ENCODE measurements at places on chromosomes 16 and 17.

- DNase-seq, result no peak
Observed at GRCh38 chr17:15654886-15655561, 29.1 kb downstream of the TRIM16 start.

DNA sequence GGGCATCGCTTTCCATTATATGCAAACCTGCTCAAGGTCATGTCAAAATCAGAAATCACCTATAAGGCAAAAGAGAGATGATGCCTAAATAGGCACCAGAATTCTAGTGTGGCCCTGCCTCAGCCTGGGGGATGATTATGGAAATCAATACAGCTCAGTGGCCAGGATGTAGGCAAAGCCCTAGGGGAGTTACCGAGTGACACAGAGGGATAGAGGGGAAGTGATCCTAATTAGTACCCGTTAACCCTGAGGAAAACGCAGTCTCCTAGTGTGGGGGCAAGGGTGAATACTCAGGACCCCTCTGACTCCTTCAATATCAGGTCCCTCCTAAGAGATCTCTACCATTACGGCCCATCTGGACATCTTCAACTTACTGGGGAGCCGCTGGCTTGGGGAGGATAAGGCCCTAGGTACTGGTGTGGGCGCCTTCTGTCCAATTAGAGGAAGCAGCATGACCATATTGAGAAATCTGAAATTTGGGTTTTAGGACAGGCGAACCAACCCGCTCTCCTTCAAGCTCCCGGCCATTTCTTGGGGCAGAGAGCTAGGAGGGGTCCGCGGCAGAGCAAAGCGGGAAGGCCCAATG, 725 bp downstream of the NT5C3B start:
- no peak for DNase-seq

GRCh38 chr16:84198401-84198800, 7.4 kb downstream of the ADAD2 start:
- DNase-seq, result no peak

DNA sequence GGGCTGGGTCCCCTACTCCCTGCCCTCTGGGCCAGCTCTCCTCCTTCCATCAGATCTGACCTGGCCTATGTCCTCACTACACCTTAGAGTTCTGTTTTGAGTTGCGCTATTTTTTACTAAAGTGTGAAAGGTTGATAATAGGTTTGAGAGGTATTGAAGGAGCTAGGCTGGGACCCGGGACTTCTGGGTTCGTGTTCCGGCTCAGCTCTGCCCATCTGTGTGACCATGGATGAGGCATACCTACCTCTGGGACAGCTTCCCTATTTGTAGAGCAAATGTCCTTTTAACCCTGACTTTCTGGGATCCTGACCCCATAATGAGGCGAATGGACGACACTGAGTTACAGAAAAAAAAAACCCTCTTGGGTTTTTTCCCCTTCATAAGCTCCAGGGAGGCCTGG, 36.0 kb downstream of the IL21R start:
- DNase-seq, result no peak

DNA sequence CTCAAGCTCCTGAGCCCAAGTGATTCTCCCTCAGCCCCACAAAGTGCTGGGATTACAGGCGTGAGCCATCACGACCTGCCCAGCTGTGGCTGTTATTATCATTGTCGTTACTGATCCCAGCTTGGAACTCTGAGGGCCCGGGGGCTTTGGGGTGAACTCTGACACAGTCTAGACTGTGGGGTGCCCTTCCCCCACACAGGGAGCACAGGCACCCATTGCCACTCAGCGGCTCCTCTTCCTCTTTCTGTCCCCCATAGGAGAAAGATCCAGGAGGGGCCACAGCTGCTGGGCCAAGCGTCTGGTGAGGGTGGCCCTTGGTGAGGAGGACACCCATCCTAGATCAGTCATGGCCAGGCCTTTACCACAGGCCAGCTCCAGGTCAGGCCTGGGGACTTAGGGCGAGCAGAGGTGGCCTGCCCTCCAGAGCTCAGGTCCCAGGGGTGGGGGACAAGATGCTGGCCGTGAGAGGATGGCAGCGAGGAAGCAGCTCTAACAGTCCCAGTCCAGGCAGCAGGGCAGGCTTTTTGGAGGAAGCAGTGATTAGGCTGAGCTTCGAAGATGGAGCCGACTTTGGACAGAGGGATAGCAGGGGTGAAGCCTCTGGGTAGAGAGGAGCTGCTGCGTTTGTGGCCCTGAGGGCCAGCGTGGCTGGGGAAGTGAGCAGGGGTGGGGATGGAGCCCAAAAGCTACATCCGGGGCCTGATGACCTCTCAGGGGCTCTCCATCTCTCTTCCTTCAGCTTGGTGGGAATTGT, 24.7 kb downstream of the TMEM235 start:
- no peak for DNase-seq

DNA sequence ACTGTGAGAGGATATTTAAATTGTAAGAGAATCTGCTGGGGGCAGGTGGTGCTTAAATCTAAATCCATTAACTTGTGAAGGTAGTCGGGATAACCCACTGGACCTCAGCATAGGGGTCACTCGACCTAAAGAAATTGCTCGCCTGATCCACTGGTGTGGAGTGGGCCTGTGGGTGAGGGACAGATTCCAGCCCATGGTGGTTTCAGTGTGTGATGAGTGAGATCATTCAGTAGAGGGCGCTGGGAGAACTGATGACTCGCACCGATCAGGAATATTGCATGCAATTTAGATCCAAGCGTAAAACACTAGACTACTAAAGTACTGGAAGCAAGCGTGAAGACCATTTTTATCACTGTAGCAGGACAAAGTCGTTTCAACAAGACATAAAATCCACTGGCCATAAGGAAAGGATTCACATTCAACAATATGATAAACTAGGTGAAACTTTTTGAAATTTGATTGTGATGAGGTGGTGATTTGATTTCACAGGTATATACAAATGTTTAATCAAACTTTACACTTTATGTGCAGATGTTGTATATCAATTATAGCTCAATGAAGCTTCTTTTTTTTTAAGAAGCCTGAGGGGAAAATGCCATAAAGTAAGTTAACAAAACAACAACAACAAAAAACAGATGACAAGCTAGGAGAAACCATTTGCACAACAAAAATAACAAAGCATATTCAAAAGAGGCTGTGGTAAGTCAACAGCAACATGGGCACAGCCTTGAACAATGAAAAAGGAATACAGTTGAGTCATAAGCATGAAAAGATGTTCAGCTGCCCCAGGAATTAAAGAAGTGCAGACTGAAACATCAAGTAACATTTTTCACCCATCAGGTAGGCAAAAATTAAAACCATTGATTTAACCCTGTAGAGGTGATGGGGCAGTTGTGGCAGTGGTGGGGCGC, 7.5 kb upstream of the TMEM170A start:
- DNase-seq, result peak; percentile 48

GRCh38 chr17:39549747-39550573, 57.8 kb downstream of the NEUROD2 start:
- DNase-seq, result no peak

DNA sequence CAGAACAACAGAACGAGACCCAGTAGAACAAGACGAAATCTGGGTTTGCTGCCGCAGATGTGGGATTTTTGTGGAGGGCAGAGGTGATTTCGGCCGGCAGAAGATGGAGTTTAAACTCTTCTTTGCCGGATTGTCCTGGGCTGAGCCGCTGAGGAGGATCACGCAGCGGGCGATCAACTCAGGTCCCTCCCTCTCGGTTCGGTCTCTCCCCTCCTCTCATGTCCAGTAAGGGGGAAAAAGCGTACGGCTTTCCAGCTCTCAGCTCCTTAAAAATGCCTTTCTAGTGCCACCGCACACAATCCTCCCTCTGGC, 2.5 kb downstream of the PHF12 start:
- no peak for DNase-seq

DNA sequence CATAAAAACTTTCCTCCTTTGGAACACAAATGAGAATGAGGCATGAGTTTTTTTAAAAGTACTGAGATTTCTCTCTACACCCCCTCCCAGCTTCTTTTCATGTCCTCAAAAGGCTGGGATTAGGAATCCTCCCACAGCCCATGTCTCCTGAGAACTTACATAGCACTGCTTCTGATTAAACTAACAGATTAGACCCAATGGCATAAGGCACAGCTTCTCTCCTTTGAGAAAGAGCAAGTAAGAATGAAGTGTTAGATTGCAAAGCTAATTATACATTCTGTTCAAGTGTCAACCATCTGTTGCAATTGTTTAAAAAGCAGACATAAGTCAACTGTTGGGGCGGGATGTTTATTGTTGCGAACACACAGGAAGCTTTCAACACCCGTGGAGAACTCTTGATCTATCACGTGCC, 715.1 kb downstream of the CDH11 start:
- DNase-seq, result no peak

- DNase-seq, result no peak
Observed at GRCh38 chr17:69761011-69761410, 314.0 kb upstream of the KCNJ16 start.

- DNase-seq, result no peak
Observed at GRCh38 chr17:12536472-12536871, 129.2 kb upstream of the MYOCD start.

DNA sequence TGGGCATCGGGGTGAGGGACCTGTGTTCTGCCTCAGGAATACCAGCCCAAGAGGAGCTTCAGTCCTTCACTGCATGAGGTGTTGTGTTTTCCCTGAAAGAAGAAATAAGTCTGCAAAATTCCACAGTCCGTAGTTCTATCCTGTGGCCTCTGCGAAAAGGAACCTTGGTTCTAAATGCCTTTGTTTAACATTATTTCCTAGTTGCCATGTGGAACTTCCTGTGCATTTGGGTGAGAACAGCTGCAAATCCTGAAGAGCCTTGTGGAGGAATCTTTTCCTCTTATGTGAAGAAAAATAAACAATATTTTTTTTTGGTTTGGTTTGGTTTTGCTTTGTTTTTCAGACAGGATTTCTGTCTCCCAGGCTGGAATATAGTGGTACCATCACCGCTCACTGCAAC, 9.8 kb downstream of the PSKH1 start:
- no peak for DNase-seq

DNA sequence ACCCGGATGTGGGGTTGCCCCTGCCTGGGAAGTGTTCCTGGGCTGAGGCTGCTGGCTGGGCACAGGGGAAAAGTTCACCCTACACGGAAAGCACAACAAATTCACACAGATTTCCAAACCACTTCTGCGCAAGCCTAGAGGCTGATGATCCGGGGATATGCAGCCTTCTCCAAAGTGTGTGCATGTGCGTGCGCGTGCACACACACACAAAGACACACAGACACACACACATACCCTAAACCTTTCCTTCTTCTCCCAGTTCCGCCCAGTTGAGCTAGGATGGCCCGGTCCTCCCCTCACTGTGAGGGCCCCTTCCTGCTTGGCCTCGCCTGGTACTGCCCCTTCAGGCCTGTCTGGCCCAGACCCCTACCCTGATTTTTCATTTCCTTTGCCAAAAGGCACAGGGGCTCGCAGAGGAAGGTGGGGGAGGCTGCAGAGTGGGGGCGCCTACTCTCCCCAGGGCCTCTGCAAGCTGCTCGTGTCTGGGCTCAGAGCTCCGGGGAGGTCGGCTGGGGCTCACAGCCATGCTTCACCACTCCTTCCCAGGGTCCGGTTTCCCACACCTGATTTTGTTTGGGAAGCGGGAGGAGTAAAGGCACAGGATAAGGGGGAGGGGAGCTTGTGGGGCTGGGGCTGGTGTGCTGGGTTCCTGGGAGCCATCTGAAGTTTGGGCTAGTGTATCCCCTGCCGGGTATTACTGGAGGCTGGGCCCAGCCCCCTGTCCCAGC, 144.7 kb downstream of the ENGASE start:
- DNase-seq, result no peak

- DNase-seq, result no peak
Observed at GRCh38 chr16:51868631-51869030, 678.3 kb downstream of the TOX3 start.

GRCh38 chr17:41486809-41487530, 2.7 kb downstream of the KRT36 start:
- peak; percentile 35 for DNase-seq

DNA sequence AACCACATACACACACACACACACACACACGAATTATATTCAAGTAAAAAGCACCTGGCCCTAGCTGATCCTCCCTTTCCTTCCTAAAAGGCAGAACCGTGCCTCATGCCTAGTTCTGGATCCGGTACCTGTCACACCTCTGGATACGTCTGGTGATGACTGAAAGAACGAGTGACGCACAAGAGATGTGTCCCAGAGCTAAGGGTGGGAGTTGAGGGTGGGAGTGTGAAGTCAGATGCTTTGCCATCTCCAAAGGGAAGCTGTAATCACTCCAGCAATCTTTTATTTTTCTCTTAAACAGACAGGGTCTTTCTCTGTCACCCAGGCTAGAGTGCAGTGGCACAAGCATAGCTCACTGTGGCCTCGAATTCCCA, 26.5 kb upstream of the GSG1L start:
- no peak for DNase-seq

GRCh38 chr17:77375917-77376651, 235.3 kb downstream of the SEC14L1 start:
- DNase-seq, result peak; percentile 67

DNA sequence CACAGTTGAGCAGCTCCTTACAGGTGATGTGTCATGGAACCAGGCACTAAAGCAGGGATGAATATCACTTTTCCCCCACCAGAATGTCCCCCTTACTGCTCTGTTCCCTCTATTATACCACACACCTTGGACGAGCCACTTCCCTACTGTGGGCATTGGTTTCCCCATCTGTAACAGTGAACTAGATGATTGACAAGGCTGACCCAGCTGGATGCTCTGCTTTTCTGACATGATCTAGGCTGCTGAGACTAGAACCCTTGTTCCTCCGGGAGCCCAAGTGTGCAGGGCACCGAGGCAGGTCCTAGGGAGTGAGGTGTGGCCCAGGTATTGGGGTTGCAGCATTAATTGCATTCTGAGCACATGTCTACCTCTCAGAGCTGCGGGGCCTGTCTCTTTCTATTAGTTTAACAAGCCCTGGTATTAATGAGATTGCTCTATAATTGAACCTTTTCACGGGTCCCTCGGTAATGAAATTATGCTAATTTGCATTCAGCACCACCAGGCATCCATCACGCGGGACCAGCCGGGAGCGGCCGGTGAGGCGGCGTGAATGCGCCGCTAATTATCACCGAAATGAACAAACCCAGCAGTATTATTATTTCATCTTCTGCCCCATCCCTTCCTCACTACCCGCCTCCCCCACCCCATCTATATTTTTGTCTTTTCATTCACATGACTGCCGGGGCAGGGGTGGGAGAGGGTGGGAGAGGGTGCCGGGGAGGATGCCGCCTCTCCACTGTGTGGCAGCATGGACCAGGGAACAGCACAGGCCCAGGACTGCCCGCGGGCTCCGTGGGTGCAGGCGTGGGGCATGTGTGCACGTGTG, 121.1 kb downstream of the CYLD start:
- no peak for DNase-seq
